ENCODE measurements at places on chromosomes 6 and 20.

GRCh38 chr20:62583424-62583920 lies 58.8 kb upstream of the SLCO4A1 start:
- DNase-seq: no peak

DNA sequence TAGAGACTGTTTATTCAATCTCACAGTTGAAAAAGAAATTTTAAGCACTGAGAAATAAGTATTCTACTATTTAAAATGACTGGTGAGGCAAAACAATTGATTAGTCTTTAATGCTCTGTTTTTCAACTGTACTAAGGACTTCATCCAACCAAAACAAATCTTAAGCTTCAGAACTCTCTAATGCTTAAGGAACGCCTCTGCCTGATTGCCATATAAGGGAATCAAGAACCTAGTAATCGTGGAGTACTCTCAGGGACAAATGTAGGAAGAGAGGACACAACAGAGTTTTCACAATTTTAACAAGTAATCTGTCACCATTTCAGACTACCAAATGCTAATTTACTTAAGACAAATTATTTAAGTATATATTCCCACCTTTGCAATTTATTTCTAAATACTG lies 16.1 kb downstream of the FBXO30 start:
- DNase-seq: no peak

- DNase-seq: peak; percentile 74
Observed at GRCh38 chr6:99746261-99746895, 139.7 kb downstream of the PRDM13 start.

GRCh38 chr6:167393731-167394130 lies 68.8 kb downstream of the TTLL2 start:
- no peak for DNase-seq

DNA sequence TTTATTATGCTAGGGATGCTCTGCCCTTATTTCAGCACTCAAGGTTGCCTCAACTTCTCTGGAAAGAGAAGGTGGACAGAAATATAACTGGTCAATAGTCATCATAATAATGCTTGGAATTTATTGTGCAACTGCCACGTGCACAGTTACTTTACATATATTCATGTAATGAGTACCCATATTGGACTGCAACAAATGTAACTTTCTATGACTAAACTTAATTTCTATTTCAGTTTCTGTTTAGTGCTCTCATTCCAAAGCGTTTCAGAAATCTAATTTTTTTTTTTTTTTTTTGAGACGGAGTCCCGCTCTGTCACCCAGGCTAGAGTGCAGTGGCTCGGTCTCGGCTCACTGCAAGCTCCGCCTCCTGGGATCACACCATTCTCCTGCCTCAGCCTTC lies 28.3 kb upstream of the CD83 start:
- no peak for DNase-seq

GRCh38 chr20:52918311-52918710 lies 53.8 kb upstream of the TSHZ2 start:
- no peak for DNase-seq

- no peak for DNase-seq
Observed at GRCh38 chr6:139135578-139136545, 982 bp downstream of the HECA start.

All from NCI-H1436 treated with DMSO at 0.1 percent for 48 hours (cell line).